CD4-positive, alpha-beta T cell treated with Interleukin-12 subunit alpha and Interleukin-12 subunit beta, for 1 hour (primary cell): ENCODE measurements at places on chromosomes 6 and 20.

- no peak for DNase-seq
Measured at GRCh38 chr6:123841067-123841896, 37.6 kb downstream of the NKAIN2 start.

- DNase-seq = no peak
Measured at GRCh38 chr6:157078326-157078725, 245.0 kb downstream of the TMEM242 start.

DNA sequence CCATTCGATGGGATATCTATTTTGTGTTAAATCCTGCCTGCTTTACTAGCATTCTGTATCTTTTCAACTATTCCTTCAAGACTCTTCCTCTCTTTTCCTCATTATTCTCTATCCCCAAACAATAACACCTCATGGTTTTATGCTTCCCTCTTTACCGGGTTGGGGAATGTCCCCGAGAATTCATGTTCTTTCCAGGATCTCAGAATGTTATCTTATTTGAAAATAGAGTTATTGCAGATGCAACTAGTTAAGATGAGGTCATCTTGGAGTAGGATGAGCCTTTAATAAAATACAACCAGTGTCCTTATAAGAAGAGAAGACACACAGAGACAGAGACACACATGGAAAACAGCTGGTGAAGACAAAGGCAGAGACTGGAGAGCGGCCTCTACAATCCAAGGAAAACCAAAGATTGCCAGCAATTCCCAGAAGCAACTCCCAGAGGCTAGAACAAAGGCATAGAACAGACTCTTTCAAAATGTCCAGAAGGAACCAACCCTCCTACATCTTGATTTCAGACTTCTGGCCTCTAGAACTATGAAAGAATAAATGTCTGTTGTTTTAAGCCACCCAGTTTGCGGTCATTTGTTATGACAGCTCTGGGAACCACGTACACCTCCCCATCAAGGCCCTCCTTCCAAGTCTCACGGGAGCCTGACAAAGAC lies 126.8 kb upstream of the TNFAIP3 start:
- no peak for DNase-seq

DNA sequence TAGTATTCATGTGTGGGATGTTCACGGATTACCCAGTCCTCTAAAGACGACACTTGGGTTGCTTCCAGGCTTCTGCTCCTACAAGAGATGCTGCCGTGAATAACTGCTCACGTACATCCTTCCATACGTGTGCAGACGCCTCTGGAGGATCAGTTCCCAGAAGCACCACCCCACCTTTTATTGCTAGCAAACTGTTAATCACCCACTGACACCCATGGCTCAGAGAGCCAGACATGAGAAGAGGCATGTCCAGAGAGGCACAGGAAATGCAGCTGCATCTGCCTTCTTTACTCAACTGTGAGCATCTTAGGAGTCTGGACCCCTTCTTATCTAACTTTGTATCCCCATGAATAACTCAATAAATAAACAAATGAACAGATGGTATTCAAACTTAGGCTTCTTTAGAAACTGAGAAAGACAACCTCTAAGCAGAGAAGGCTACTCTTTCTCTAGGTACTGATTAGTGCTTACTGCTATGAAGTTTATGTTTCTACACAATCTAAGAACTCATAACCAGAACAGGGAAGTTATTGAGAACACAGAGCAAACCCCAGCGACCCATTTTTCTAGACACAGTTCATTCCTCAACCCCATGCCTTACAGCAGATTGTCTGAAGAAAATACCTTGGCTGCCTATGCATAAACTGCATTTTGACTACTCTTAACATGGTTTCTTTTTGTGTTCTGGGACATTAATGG lies 228.7 kb upstream of the RREB1 start:
- no peak for DNase-seq

GRCh38 chr20:62310757-62311121 lies 7.9 kb downstream of the ADRM1 start:
- no peak for DNase-seq

GRCh38 chr6:13357551-13358075 lies 29.3 kb upstream of the TBC1D7 start:
- no peak for DNase-seq

DNA sequence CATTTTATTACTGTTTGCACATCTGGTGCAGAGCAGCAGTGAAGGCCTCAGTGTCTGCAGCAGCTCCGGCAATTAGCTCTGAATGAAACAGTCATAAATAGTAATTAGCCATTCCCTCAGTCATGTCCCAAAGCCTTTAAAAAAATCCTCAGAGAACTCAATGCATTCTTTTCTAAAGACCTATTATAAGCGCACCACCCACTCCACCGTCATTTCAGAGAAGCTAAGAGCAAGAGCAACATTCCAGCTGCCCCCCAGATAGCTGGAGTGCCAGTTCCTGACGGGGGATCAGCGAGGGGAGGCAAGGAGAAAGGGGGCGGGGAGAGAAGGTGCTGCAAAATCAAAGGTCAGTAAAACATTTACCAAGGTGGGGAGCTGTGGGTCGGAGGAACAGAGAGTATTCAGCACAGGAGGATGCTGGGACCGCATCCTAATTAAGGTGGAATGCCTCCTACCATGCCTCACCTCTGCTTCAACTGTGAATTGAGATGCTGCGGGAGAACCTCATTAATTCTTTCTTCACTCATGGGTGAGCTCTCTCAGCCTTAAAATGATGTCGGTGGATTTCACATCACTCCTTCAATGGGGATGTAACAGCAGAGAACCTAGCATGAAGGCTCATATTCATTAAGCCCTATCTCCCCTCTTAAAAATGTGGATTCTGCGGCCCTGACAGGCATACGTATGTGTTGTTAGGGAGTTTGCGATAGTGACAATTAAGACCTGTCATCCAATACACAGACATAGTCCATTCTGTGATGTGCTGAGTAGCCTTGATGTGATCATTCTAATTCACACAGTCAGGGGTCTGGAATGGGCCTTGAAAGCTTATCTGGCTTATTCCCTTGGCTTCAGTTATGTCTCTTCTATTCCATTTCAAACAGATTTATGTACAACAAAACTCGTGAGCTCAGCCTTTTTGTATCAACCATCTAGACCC lies 469.5 kb upstream of the NRSN1 start:
- no peak for DNase-seq

- no peak for DNase-seq
Measured at GRCh38 chr6:18405477-18406293, 18.5 kb downstream of the RNF144B start.
